GM12892 (cell line): ENCODE measurements at places on chromosomes 6 and 20.

DNA sequence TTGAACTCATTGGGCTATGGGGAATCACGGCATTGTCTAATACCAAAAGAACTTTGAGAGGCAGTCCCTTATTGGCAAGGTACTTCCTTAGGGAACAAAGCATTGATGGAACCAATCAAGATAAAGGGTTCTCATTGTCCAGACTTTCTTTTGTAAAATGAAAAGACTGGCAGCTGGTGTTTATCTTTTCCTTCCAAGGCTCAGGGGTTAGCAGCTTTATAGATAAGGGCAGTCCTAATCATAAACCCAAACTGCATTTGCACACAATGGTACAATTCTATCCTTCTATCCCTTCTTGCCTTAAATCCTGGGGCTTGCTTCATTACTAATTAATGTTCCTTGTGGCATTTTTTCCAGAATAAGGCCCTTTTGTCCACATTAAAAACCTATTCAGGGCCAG lies 28.6 kb downstream of the CDK19 start:
- DNase-seq, result no peak

- no peak for DNase-seq
These were observed 48.3 kb downstream of the ATXN1 start for GRCh38 chr6:16712931-16713484.

GRCh38 chr6:41682056-41682477 lies 43.8 kb downstream of the MDFI start:
- peak; percentile 87 for DNase-seq

DNA sequence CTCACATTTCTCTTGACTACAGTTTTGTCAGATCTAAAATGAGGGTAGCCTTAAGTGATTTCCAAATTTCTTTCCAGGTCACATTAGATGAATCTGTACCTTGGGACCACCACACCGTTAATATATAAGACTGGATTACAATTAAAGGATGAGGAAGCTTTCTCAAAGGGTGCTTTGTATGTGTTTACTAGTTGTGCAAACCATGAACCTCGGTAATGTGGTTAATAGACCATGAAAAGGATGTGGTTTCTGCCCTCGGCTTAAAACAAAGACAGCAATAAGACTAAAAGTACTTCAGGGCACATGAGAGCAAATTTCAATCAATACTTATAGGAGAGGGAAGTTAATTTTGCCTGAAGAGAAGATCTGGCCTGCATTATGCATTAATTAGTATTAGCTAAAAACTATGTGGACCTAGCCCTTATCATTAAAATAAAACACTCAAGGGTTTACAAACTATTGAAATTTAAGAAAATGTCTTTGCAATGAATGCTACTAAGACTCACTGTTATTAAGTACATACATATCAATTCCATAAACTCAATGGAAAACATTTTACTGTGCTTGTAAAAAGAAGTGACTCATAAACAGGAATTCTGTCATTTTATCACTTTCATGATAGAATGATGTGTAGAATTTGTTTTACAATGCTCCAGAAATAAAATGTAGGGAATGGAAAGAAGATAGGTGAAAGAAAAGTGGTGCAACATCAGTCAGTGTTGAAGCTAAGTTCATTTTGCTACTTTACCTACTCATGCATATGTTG lies 936 bp upstream of the TMX4 start:
- DNase-seq, result no peak

DNA sequence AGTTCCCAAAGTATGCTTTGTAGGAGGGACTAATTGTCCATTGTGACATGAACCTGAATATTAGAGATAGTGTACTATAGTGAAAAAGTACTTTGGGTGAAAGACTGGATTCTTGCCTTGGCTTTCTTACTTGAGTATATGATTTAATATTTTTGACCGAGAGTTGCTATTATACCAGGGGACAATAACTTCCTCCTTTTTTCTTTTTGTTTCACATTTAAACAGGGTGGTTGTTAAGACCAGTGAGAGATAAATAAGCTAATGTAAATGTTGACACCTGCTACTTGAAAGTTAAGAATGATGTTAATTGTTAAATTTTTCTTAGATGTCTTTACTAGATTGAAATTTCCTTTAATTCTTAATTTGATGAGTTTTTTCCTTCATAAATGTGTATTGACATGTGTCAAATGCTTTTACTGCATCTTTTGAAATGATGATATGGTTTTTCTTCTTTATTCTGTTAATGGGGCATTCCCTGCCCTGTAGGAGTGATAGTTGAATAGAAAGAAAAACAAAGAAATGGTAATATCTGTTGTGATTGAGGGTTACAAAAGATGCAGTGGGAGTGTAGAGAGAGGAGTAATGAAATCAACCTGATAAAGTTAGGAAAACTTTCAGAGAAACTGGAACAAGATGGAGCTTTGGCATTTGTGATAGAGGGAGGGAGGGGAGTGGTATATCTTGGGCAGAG lies 48.4 kb downstream of the ZFAND3 start:
- DNase-seq, result no peak

- DNase-seq, result no peak
These were observed 171.2 kb downstream of the JARID2 start for GRCh38 chr6:15416932-15417509.

DNA sequence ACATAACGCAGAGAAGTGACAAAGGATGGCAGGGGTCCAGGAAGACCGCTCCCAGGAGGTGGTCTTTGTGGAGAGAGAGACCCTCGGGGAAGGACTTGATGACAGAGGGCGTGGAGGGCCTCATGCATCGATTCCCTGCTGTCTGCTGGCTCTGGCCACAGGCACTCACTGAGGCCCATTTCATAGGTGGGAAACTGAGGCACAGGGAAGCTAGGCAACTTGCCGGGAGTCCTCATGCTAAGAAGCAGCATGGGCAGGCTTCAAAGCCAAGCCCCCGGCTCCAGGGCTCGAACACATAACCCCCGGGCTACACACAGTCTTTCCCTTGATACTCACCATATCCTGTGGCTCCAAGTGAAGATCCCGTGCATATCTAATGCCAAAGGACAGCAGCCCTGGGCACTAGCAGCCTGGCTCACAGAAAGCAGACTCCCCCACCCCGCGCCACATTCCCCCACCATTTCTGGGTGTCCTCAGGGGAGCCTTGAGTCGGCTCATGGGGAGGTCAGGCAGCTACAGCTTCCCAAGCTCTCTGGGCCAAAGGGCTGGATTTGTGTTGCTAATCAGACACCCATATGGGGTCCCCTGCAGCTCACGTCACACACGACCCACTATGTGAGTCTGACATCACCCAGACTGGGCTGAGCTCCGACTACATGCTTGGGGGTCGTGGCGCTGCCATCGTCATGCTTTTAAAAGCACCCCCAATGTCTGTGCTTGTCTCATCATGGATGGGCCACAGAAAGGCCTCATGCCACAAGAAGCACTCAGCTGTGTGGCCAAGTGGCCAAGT lies 130.9 kb upstream of the PMEPA1 start:
- no peak for DNase-seq

DNA sequence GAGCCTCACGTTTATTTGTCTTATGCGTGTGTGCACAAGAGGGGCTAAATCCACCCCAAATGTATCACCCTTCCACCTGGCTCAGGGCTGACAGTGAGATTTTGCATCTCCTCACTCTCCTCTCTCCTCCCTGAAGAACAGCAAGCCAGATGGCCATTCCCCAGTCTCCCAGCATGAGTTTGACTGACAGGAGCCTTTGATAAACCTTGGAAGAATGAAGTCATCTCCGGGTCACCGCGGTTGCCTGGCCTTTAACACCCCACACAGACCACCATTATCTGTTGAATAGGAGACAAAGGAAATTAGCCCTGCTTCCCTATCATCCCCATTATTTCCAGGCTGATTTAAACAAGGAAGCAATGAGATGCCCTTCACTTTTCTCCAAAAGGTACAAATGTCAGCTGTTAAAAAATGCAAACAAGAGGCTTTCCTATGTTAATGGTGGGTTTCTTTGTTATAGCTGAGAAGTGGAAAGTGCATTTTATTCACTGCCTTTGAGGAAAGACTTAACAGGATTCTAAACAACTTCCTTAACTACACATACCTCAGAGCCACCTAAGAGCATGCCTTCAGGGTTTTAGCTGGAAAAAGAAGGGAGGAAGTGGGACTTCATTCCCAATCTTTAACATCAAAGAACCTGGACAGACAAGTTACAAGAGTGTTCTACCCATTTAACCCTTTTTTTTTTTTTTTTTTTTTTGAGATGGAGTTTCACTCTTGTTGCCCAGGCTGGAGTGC lies 524.8 kb upstream of the ID4 start:
- no peak for DNase-seq

DNA sequence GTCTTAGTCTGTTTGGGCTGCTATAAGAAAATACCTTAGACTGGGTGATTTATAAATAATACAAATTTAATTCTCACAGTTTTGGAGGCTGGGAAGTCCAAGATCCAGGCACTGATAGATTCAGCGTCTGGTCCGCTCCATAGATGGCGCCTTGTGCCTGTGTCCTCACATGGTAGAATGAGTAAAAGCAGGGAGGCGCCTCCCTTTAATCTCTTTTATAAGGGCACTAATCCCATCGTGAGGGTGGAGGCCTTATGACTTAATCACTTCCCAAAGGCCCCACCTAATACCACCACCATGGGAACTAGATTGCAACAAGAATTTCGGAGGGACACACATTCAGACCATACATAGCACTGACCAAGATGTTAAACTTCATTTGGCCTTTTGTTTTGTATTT lies 91.2 kb upstream of the TMEM181 start:
- no peak for DNase-seq

DNA sequence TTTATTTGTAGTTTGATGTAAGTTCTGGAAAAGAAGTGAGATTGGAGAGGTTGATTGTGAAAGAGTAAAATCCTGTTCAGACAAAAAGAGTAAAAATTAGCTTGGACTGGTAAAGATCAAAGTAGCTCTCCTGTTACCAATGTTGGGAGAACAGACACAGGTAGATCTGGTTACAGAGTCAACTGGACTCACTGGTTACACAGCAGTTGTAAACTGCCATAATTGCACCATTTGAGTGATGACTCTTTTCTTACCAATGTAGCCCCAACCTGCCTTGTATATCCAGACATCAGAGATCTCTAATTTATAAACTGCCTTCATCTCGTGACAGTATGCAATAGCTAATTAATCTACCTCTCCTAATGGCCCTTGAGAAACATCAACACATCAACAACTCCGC lies 165.6 kb upstream of the PRSS16 start:
- DNase-seq, result no peak

DNA sequence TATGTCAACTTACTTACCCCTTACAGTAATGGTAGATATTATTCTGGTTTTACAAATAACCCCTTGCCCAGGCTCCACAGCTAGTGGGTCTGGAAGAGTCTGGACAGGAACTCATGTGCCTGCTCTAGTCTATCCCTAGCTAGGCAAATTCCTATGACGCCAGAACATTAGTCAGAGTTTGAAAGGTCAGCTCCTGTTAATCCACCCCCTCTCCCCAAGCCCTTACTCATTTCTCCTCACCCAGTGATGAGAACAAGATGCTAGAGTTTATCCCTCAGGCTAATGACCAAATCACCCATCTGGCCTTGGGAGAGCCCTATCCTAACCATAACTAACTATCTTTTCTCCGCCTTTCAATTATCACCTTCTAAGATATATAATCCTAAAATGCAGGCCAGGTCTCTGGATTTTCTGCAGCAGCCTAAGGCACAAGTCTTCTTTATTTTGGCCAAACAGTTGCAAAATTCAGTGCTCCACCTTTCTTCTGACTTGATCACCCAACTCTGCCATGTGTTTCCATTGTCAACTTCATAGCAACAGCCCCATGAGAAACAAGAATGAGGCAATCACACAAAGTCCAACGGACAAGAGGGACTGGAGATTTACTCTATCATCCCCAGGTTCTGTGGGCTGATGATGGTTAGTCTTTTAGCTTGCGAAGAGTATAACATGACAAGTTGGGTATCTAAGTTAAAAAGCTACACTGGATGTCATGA lies 113.3 kb downstream of the TASP1 start:
- no peak for DNase-seq

GRCh38 chr6:74368746-74369145 lies 672.7 kb downstream of the CD109 start:
- no peak for DNase-seq

GRCh38 chr6:110456694-110457093 lies 19.7 kb downstream of the SLC22A16 start:
- no peak for DNase-seq

GRCh38 chr6:21639316-21639715 lies 45.8 kb downstream of the SOX4 start:
- no peak for DNase-seq

GRCh38 chr20:41531518-41532275 lies 86.5 kb downstream of the CHD6 start:
- DNase-seq, result no peak

- DNase-seq, result no peak
These were observed 12.2 kb downstream of the RAET1G start for GRCh38 chr6:149910721-149911151.

- DNase-seq, result no peak
These were observed 39.8 kb upstream of the CST7 start for GRCh38 chr20:24909086-24909780.

DNA sequence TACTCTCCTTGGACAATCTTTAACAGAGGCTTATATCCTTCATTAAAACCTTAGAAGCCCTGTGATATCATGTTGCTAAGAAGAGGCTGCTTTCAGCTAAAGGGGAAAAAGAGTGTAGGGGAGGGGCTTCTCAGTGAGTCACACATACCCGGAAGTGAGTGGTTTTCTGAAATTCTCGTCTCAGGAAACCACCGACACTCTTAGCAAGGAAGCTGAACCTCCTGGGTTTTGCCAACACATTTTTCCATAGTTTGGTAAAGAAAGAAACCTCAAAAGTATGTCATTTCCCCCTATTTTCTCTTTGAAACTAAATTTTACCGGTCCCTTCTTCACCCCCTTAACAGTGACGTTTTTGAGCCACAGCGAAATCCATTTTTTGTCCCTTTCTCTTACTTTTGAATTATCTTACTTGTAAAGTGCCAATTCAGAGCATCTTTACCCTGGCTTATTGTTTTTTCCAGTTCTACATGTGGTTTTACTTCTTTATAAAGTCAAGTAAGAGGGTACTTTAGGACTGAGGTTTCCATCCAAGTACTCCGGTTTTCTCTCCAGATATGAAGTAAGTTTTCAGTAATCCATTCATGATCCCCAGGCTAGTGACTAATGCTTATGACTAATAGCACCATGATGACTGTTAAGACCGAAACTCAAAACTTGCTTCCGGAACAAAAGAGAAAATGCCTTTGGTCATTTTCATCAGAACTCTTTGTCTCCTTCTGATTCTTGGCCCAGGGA lies 219.3 kb downstream of the ARHGAP18 start:
- peak; percentile 25 for DNase-seq
